Smooth muscle cell of the umbilical artery (primary cell): ENCODE measurements at places on chromosomes 5 and 9. TPM values are rescaled to one million over a fixed set of nuclear protein-coding genes. Genes with fewer than 3 reads are reported as not detected.

The SPAG8 gene
- total RNA-seq: 0.55 and 1.2 TPM in 2 replicates

The TMEM252 gene
- total RNA-seq: not detected in 2 replicates

The ANKRD18B gene
- 6.4 and 35.6 TPM in 2 replicates for total RNA-seq

The PCDHGB1 gene
- total RNA-seq: 3.3 TPM in 2 replicates

The IFNA21 gene
- not detected in 2 replicates for total RNA-seq

The PIK3R1 gene
- 11.3 and 13.2 TPM in 2 replicates for total RNA-seq

The TXNDC8 gene
- total RNA-seq: not detected in 2 replicates

The RASEF gene
- 0.28 and 0.59 TPM in 2 replicates for total RNA-seq

The GFPT2 gene
- 233 and 276 TPM in 2 replicates for total RNA-seq

The SPACA9 gene
- 2.4 and 2.5 TPM in 2 replicates for total RNA-seq

The HBEGF gene
- 7.4 and 27.0 TPM in 2 replicates for total RNA-seq

The INSYN2B gene
- total RNA-seq: 8.3 and 8.6 TPM in 2 replicates

The ZNF608 gene
- total RNA-seq: 1.5 and 2.7 TPM in 2 replicates
